ENCODE measurements at places on chromosomes 6 and 20.

- no peak for DNase-seq
These were observed 69.3 kb upstream of the EYS start for GRCh38 chr6:65776332-65776731.

DNA sequence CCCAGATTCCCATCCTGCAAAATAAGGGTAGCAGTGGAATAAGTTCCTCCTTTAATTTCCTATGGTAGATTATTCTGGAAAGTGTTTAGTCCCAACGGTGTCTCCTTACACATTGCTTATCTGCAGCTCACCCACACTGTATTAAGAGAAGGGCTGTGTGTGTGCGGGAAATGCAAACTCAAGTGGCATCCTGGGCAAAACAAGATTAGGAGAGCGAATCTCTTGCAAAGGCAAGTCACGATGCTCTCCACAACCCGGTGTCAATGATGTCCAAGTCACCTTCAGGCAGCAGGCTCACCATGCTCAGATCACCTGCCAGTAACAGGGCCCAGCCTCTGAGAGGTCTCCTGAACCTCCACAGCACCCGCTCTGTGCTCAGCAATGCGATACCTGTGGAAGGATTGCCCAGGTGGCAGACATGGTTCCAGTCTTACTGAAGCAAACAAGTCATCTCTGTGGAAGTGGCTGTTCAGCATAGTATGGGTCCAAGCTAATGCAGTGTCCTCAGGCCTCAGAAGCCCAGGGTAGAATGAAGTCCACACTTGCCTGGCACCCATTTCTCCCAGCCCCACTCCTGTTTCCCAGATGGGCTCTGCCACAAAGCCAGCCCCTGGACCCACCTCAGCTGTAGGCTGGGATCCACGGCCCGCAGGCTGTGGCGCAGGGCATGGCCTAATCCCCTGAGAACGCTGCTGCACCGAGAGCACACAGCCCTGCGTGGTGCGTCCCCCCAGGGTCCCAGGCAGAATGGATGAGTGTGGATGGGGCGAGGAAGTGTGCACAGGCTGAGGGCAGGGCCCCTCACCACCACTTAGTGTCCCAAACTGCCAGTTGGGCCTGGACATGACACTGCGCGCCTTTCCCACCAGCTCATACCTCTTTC lies 101.2 kb downstream of the PXDC1 start:
- DNase-seq: no peak

- DNase-seq: no peak
These were observed 6.9 kb downstream of the PTK7 start for GRCh38 chr6:43082806-43083655.

GRCh38 chr6:122653094-122653493 lies 42.9 kb downstream of the PKIB start:
- DNase-seq: no peak

- no peak for DNase-seq
These were observed 524.6 kb upstream of the NOX3 start for GRCh38 chr6:155980014-155980767.

DNA sequence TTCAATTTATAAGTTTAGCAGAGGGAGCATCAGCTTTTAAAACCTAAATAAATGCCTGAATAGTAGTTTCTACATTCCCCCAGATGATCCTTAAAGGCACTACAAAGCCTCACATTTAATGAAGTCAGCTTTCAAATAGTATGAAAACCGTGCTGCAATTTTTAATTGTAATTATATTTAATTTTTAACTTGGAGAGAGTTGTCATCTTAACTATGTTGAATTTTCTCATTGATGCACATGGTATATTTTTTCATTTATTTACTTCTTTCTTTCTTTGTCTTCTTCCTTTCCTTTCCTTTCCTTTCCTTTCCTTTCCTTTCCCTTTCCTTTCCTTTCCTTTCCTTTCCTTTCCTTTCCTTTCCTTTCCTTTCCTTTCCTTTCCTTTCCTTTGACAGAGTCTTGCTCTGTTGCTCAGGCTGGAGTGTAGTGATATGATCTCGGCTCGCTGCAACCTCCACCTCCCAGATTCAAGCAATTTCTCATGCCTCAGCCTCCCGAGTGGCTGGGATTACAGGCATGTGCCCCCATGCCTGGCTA lies 7.7 kb upstream of the SF3B5 start:
- no peak for DNase-seq

GRCh38 chr20:36141310-36141709 lies 13.2 kb upstream of the EPB41L1 start:
- no peak for DNase-seq

DNA sequence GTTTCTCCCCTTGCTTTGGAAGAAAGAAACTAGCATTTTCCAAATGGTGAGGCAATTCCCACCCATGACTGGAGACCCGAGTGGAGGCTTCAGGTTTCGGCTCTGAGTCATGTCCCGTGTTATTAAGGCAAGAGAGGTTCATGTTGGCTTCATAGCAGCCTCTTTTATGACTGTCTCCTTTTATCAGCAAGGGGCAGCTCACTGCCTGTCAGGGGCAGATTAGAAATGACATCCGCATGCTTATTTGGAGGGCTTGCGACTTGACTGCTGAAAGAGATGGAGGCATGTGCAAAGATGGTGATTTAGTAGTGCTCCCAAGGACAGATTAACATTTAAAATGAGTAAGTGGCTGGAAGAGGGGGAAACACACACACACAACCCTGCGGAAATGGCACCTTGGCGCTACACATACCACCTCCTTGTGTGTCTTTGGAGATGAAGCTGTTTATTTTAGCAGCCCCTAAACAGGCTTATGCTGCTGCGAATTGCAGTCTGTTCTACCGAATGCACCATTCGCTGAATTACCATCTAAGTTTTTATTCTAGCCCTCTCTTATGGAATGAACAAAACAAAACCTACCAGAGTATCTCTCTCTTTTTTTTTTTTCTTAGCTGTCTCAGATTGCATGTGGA lies 52.1 kb upstream of the VSTM2L start:
- no peak for DNase-seq

GRCh38 chr20:60253471-60253870 lies 295.2 kb downstream of the CDH26 start:
- no peak for DNase-seq

DNA sequence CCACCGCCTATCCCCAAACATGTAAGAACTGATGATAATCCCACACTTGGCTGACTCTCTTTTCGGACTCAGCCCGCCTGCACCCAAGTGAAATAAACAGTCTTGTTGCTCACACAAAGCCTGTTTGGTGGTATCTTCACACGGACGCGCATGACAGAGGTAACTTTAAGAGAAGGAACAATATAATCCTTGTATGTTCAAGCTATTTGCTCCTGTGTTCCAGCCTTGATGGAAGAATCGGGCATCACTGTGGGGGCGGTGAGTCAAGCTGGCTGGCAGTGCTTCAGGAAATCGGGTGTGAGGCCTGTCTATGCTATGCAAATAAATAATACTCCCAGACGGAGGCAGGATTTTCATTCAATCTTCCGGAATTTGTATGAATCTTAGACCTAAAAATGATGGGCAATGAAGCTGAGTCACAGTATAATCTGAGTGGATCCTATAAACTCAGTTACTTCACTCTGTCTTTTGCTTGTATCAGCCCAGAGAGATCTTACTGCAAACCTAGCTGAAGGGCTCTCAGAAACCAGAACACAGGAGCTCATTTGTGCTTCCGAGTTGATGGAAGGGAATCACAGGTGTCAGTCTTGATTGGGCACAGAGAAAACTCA lies 45.2 kb upstream of the NT5E start:
- no peak for DNase-seq

Measured in coronary artery (tissue), 2 donors.